ENCODE measurements at places on chromosomes 4 and X.

- no peak overlapping the region for H3K4me3 ChIP-seq
- no peaks in the 10 kb centered on the region for H3K36me3 ChIP-seq
- DNase-seq = no peak
- H3K4me1 ChIP-seq = peaks cover 7% of the 10 kb centered on the region
- H3K27me3 ChIP-seq = no peaks in the 10 kb centered on the region
- H3K27ac ChIP-seq = no peak overlapping the region
Measured at GRCh38 chrX:39614680-39614998, 483.1 kb downstream of the BCOR start.

GRCh38 chr4:5033281-5033841 is 14.1 kb upstream of the CYTL1 start:
- H3K27ac ChIP-seq = no peak overlapping the region
- no peak for DNase-seq
- H3K4me1 ChIP-seq = no peaks in the 10 kb centered on the region
- H3K4me3 ChIP-seq = no peak overlapping the region

DNA sequence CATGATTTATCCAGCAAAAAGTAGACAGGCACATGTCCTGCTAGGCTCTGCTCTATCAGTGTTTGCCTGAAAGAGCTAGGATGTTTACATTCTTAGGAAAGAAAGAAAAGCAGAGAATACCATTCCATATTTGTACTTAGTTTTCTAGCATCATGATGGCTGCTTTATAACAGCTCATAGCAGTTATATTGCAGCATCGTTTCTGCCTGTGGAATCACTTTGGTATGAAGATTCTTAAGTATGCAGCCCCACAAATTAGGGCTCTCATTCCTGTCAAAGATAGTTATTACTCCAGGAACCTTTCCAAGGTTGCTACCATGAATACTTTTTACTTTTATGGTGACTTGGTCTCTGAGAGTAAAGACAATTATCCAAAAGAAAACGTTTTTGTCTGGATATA is 119.0 kb upstream of the MYOZ2 start:
- no peak overlapping the region for H3K27ac ChIP-seq
- no peaks in the 10 kb centered on the region for H3K36me3 ChIP-seq
- H3K4me1 ChIP-seq = no peaks in the 10 kb centered on the region
- H3K27me3 ChIP-seq = no peaks in the 10 kb centered on the region
- no peak for DNase-seq
- H3K4me3 ChIP-seq = no peak overlapping the region

DNA sequence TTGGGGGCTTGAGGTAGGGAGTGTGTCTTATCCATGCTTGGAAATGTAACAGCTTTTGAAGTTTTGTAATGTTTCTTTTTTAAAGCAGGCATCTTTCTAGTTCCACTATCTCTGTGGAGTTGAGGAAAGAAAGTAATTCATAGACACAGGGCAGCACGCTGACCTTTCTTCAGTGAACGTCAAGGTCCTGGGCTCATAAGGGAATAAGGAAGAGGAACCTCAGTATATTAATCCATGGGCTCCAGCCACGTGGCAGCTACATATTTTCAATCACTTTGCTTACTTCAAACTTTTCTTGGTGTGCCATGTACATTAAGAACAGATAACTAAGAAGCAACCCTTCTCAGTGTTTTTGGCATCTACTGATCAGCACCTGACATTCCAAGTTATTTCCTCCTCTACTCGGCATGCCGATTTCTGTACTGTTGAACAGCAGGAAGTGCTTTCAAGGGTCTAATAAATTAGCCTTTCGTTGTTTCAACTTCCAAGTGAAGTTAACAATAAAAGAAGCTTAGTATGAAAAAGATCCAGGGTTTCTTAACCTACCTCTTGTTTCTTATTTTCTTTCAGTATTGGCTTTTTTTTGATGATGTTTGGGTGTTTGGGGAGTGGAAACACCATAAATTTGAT is 88.2 kb downstream of the SORBS2 start:
- H3K27me3 ChIP-seq = no peaks in the 10 kb centered on the region
- H3K36me3 ChIP-seq = no peaks in the 10 kb centered on the region
- H3K4me3 ChIP-seq = no peak overlapping the region
- H3K4me1 ChIP-seq = peaks cover 10% of the 10 kb centered on the region

DNA sequence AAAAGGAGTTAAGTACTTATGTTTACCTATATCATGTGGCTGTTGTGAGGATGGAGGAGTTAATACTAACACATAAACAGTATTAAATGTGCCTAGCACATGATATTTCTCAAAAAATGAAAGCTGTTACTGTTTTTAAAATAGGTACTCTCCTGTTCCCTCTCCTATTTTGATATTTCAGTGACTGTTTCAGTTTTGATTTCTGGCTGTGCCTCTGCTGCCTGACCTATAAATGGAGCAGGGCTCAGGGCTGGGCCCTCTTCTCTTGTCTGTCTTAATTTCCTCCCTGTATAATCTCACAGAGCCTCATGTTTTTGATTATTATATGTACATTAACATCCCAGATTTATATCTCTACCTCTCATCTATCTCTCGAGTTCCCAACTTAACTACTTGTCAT is 93.3 kb downstream of the UGT8 start:
- H3K27me3 ChIP-seq = no peaks in the 10 kb centered on the region
- DNase-seq = no peak
- no peaks in the 10 kb centered on the region for H3K4me1 ChIP-seq
- H3K4me3 ChIP-seq = no peak overlapping the region
- no peak overlapping the region for H3K27ac ChIP-seq

- no peaks in the 10 kb centered on the region for H3K36me3 ChIP-seq
- no peak overlapping the region for H3K27ac ChIP-seq
- no peak for DNase-seq
- H3K27me3 ChIP-seq = no peaks in the 10 kb centered on the region
Measured at GRCh38 chr4:121749225-121749624, 15.7 kb downstream of the SMIM43 start.

DNA sequence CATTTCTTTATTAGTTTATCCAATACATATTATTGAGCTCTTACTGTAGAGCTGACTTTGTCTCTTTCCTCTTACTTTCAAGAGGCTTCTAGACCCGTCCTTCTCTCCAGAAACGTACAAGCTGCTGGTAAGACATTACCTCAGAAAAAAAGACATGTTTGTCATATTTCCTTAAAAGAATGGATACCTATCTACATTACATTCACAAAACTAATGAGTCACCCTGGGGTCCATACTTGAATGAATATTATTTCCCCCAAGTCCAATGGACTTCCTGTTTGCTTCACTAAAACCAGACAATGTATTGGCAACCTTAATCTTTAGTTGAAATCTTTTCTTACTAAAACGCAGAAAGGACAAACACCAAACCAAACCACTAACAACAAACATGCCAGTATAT is 176.5 kb upstream of the CLNK start:
- H3K4me1 ChIP-seq = no peaks in the 10 kb centered on the region
- H3K27ac ChIP-seq = no peak overlapping the region
- no peaks in the 10 kb centered on the region for H3K36me3 ChIP-seq
- DNase-seq = no peak
- no peaks in the 10 kb centered on the region for H3K27me3 ChIP-seq
- H3K4me3 ChIP-seq = no peak overlapping the region

DNA sequence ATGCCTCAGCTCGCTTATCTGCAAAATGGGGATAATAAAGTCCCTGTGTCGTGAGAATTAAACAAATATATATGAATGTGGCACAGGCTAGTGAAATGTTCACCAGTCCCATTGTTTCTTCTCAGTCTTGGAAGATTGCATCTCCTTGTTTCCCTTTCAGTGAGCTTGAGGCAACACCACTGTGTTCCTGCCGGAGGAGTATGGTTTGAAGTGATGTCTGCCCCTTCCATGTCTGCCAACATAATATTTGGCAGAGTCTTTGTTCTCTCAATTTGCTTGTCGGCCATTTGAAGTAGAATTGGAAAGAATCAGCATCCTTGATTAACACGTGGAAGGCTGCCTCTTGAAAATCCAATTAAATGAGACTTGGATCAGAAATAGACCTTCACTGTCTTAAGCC is 1088.5 kb upstream of the INTU start:
- DNase-seq = no peak
- H3K27me3 ChIP-seq = no peaks in the 10 kb centered on the region
- no peak overlapping the region for H3K4me3 ChIP-seq
- H3K36me3 ChIP-seq = no peaks in the 10 kb centered on the region

DNA sequence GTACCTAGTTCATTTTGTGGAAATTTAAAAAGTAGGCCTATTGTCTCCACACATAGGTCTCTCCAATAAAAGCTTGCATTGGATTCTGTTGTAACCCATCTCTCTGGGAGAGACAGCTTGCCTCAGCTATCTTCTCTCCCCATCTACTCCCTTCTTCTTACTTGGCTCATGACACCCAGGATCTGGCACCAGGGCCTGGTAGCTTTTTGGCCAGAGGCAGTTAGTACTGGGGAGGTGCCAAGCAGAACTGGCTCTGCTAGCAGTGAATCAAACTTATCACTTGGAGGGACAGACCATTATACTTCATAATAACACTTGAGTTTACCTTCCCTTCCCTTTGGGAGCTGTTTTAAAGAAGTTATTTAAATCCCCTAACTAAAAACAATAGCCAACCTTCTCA is 31.8 kb downstream of the PLAC1 start:
- no peaks in the 10 kb centered on the region for H3K36me3 ChIP-seq
- no peak for DNase-seq

GRCh38 chr4:66157594-66157993 is 487.3 kb upstream of the EPHA5 start:
- H3K36me3 ChIP-seq = no peaks in the 10 kb centered on the region
- H3K4me3 ChIP-seq = no peak overlapping the region
- H3K4me1 ChIP-seq = no peaks in the 10 kb centered on the region
- no peak overlapping the region for H3K27ac ChIP-seq

DNA sequence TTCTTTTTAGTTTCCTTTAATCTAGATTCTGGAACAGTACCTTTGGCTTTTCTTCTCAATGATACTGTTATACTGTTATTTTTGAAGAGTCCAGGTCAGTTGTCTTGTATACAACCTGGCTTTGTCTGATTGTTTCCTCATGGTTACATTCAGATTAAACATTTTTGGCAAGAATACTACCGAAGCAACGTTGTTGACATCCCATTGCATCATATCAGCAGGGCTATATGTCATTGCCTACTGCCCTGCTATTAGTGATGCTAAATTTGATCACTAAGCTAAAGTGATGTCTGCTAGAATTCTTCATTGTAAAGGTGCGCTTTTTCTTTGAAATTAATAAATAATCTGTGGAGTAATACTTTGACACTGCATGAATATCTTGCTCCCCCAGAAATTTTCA is 5.8 kb upstream of the ATP1B4 start:
- no peaks in the 10 kb centered on the region for H3K36me3 ChIP-seq
- no peaks in the 10 kb centered on the region for H3K27me3 ChIP-seq
- H3K4me3 ChIP-seq = no peak overlapping the region

DNA sequence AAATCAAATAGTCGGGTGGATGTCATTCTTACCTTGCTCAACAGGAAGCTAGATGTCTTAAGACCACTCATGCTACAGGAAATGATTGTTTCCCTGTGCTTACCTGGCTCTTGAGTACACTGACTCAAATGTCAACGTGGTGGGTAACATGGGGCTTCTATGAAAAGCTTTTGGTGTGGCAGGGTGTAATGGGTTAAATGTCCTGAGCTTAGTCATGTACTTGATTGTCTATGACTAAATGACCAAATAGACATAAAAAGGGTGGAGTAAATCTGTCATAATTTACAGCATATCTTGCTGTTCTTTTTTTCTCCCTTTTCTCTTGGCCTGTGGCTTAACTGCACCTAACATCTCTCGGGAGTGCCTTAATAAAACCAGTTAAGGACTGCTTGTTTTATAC is 44.9 kb downstream of the CCNG2 start:
- H3K4me3 ChIP-seq = no peak overlapping the region
- DNase-seq = no peak
- H3K4me1 ChIP-seq = peaks cover 3% of the 10 kb centered on the region
- no peak overlapping the region for H3K27ac ChIP-seq

GRCh38 chr4:47383829-47384427 is 79.6 kb downstream of the COMMD8 start:
- no peaks in the 10 kb centered on the region for H3K27me3 ChIP-seq
- H3K4me3 ChIP-seq = no peak overlapping the region
- DNase-seq = peak; percentile 4
- no peak overlapping the region for H3K27ac ChIP-seq

DNA sequence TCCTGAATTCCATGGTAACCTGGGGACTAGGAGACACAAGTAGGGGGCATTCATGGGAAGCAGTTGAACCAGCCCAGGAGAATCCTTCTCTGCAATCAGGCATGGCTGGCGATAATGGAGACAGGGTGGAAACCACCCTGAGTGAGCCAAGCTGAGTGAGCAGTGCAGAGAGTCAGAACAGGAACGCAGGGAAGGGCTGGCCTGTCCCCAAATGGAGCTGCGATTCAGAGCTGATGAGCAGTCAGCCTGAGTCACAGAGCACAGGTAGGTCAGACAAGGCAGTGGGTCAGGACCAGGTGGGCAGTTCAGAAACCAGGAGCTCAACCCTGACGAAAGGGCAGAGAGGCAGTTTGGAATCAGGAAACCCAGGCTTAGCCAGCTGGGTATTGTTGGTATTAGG is 129.0 kb downstream of the BTC start:
- no peaks in the 10 kb centered on the region for H3K4me1 ChIP-seq
- H3K27me3 ChIP-seq = no peaks in the 10 kb centered on the region
- no peak overlapping the region for H3K27ac ChIP-seq
- H3K4me3 ChIP-seq = no peak overlapping the region
- DNase-seq = no peak

- peaks cover 8% of the 10 kb centered on the region for H3K36me3 ChIP-seq
- no peaks in the 10 kb centered on the region for H3K27me3 ChIP-seq
- H3K4me3 ChIP-seq = no peak overlapping the region
Measured at GRCh38 chr4:8402640-8403039, 37.9 kb downstream of the ACOX3 start.

DNA sequence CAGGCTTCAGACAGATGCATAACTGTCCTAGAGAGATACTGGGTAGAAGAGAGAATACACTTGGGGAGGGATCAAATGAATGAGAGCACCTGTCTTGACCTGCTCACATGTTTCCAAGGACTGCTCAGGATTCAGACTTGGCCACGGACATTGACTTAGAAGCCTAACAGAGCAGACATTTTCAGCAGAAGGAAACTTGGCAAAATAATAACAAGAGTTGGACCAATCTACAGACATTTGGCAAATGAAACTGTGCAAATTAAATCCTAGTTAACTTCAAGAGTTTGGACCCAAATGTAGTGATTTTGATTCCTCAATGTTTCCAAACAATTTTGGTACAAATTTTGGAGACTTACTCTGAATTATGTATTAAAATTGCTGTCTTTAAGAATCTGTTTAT is 223.9 kb downstream of the CAMK2D start:
- no peaks in the 10 kb centered on the region for H3K36me3 ChIP-seq
- H3K4me1 ChIP-seq = no peaks in the 10 kb centered on the region
- no peak for DNase-seq
- H3K27me3 ChIP-seq = no peaks in the 10 kb centered on the region

- H3K27me3 ChIP-seq = no peaks in the 10 kb centered on the region
- DNase-seq = no peak
- no peaks in the 10 kb centered on the region for H3K36me3 ChIP-seq
- peaks cover 2% of the 10 kb centered on the region for H3K4me1 ChIP-seq
- no peak overlapping the region for H3K4me3 ChIP-seq
Measured at GRCh38 chr4:156255230-156256007, 301.8 kb upstream of the CTSO start.

- no peak for DNase-seq
- H3K4me3 ChIP-seq = no peak overlapping the region
- peaks cover 14% of the 10 kb centered on the region for H3K4me1 ChIP-seq
Measured at GRCh38 chr4:85808864-85809263, 333.9 kb downstream of the ARHGAP24 start.

- no peak overlapping the region for H3K4me3 ChIP-seq
- no peaks in the 10 kb centered on the region for H3K36me3 ChIP-seq
- DNase-seq = no peak
Measured at GRCh38 chr4:123469245-123469644, 72.7 kb downstream of the SPRY1 start.
